Femur (tissue), 1 donor: ENCODE measurements at places on chromosomes 12 and 14.

- no peak for DNase-seq
Measured at GRCh38 chr12:31773867-31774266, 45.0 kb upstream of the AMN1 start.

GRCh38 chr12:94875525-94875924, 128.0 kb downstream of the NDUFA12 start:
- no peak for DNase-seq

DNA sequence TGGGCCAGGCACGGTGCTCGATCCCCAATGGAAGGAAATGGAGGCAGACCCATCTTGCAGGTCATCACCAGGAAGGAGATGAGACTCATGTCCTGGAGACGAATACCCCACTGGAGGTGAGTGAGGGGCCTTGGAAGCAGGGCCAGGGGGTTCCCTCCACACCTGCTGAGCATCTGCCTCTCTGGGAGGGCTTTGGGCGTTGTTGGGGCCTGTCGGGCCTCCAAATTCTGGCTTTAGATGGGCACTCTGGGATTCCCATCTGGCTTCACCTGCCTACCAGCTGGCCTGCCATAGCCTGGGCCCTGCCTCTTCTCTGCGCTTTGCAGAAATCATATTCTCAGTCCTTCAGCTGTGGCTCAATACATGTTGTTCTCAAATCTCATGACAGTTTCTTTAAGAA, 13.9 kb downstream of the RTL1 start:
- peak; percentile 13 for DNase-seq

GRCh38 chr14:106792543-106792942, 1266.2 kb downstream of the TMEM121 start:
- DNase-seq, result no peak

DNA sequence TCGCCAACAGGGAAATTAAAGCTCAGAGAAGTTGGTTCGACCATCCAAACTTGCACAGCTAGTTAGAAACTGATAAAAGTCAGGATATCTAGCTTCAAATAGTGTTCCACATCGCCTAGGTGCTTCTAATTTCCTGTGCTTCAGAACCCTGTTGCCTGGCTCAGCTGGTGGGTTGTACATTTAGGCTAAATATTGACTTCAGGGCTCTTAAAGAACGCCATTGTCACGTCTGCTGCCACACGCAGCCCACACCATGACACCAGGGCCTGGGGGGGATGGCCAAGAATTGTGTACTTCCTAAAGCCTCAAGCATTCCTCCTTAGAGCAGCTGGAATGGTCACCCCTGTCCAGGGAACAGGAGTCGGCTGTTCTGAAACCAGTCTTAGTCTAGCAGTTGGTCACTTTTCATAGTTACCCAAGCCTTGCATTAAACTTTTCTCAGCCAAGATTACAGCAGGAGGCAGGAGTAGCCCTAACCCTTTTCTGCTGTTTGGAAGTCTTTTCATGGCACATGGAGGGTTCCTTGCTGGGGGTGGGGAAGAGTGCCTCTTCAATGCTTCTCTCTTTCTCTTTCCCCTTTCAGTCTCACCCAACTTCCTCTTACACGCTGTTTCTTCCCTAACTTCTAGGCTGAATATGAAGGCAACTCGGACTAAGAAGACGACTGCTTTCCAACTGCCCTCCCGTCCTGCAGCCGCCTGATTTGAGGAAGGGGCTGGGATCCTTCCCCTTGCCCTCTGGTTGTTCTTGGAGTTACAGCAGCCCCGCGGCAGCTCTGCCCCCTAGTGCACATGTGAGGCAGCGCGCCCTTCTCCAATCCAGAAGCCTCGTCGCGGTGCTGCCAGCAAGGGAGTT, 17.1 kb downstream of the FOS start:
- DNase-seq, result peak; percentile 89

DNA sequence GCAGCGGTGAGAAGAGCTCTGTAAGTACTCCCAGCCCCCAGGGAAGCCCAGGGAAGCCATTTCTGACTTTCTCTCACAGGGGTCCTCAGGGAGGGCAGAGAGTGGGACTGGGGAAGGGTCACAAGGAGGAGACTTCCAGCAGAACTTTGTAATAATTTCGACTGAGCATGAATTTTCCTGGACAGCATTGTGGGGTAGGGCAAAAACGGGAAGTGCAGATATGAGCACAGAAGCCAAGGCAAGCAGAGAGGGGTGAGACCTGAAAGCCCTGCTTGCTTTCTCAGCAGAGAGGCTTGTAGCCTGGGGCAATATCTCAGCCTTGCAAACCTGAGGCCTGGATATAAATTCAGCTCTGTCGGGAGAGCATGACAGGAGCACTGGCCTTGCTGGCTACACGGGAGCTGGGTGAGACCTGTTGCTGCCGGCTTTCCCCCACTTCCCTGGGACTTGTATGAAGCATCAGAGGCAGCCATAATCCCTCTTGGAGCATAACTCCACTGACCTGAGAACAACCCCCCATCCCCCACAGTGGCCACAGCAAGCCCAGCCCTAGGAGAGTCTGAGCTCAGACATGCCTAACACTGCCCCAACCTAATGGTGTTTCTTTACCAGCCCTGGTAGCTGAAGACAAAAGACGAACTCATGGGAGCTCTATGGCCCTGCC, 9.8 kb upstream of the IQSEC3 start:
- no peak for DNase-seq

DNA sequence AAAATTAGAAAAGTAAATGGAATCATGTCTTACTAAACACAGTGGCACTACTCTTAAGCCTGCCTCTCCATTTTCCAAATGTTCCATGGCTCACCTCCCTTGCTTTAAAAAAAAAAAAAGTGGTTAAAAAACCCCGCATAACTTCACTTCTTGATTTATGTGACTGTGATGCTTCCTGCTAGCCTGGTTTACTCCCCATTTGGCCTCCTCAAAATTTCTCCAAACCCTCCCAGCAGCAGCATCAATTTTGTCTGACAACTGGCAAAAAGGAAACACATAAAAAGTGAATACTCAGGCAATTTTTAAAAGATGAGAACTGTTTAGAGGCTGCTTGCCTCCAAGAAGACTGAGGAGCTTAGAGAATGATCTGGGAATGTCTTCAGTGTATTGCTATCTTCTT, 17.8 kb upstream of the EGLN3 start:
- no peak for DNase-seq

GRCh38 chr14:99426265-99426664, 54.4 kb downstream of the SETD3 start:
- DNase-seq, result no peak

GRCh38 chr12:219891-220352, 6.0 kb upstream of the SLC6A12 start:
- DNase-seq, result peak; percentile 63

DNA sequence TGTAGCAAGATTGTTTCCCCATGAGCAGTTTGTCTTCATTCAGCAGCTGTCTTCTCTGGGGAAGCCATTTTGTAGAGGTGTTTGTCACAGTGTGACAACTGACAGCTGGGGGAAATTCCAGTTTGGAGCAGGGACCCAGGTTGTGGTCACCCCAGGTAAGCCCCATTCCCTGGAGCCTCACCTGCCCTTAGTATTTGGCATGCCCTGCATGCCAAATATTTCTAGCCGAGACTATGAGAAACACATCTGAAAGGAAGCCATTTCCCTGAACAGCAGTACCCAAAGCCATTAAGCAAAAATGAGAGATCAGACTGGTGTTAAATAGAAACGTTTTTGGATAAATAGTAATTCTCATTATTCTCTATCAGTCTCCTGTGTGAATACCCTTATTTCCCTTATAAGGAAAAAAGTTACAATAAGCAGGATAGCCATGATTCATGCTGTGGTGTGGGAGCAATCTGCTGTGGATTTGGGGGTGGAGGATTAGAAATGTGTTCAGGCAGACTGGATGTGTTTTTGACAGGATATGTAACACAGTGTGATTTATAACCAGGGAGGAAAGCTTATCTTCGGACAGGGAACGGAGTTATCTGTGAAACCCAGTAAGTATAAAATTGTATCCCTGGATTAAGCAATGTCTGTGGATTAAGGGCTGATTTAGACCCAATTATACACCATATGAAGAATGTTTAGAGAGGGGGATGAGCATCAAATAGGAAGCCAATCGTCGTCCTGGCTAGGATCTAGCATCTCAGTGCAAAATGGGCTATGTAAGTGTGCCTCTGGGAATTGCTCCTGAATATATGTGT, 68.9 kb downstream of the DAD1 start:
- no peak for DNase-seq

GRCh38 chr12:69083689-69084088, 150.7 kb upstream of the CPM start:
- no peak for DNase-seq

DNA sequence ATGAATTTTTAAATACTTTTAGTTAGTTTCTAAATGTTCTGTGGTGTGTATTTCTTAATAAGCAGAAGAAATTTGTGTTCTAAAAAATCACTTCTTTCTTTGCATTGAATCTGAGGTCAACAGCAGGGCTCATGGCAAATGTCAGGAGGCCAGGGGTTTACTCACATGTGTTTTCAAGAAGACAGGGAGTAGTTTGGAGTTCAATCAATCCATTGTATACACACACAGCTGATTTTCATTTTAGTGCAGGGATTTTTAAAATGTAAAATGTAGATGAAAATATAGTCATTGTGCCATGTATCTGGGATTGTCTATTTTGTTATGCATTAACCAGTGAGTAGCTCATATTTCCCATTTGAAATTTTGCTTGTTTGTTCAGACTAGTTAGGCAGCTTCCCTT, 62.1 kb downstream of the EML1 start:
- no peak for DNase-seq

GRCh38 chr12:106078358-106079010, 60.3 kb downstream of the NUAK1 start:
- DNase-seq, result no peak

DNA sequence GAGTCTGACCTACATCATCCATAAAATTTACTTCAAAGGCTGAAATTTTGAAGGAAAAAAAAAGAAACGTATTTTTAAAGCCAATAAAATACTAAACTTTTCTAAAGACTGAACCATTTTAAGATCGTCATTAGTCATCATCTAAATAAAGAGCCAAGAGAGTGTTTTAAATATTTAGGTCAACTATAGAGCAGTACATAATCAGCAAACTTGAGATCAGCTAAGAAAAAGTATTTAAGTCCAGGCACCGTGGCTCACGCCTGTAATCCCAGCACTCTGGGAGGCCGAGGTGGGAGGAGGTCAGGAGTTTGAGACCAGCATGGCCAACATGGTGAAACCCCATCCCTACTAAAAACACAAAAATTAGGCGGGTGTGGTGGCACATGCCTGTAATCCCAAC, 35.5 kb downstream of the HECTD1 start:
- no peak for DNase-seq

- DNase-seq, result no peak
Measured at GRCh38 chr14:100313464-100314230, 7.4 kb upstream of the SLC25A29 start.

GRCh38 chr12:69368171-69368570, 8.6 kb downstream of the YEATS4 start:
- DNase-seq, result no peak

DNA sequence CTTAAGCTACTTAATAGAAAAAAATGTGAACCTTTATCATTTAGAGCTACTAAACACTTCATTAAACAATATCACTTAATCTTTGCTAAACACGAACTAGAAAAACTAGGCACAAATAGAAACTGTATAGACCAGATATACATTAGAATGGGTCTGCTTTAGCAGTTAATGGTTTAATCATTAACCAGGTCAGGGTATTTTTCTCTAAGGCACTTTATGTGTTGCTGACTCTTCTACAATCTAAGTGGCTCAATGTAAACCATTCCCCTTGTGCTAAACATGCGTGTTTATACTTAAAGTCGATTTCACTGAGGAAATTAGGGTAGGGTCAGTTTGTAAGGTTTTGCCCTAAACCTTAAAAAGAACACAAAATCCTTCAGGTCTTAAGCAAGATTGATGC, 29.7 kb downstream of the TMCC3 start:
- DNase-seq, result no peak

GRCh38 chr12:29238822-29239291, 89.8 kb downstream of the FAR2 start:
- DNase-seq, result no peak
